ENCODE measurements at places on chromosomes 5 and 9. TPM values are rescaled to one million over a fixed set of nuclear protein-coding genes. Genes with fewer than 3 reads are reported as not detected.

IGFBPL1 gene
- total RNA-seq, result 42.0 TPM

SH3PXD2B gene
- total RNA-seq, result 13.0 TPM

GALNT12 gene
- 0.82 TPM for total RNA-seq

LCN6 gene
- total RNA-seq, result not detected

GGTA1 gene
- 2.4 TPM for total RNA-seq

NME5 gene
- total RNA-seq, result 13.0 TPM

SPINK5 gene
- not detected for total RNA-seq

POLR3G gene
- total RNA-seq, result 3.3 TPM

RGS7BP gene
- total RNA-seq, result 9.4 TPM

UBE2QL1 gene
- total RNA-seq, result 39.1 TPM

PELO gene
- total RNA-seq, result 33.0 TPM

LCN9 gene
- not detected for total RNA-seq

MCTP1 gene
- total RNA-seq, result 48.5 TPM

TRIM36 gene
- 105 TPM for total RNA-seq

CEL gene
- 0.41 TPM for total RNA-seq

IL9 gene
- not detected for total RNA-seq
